ENCODE measurements at places on chromosomes 1 and 21.

DNA sequence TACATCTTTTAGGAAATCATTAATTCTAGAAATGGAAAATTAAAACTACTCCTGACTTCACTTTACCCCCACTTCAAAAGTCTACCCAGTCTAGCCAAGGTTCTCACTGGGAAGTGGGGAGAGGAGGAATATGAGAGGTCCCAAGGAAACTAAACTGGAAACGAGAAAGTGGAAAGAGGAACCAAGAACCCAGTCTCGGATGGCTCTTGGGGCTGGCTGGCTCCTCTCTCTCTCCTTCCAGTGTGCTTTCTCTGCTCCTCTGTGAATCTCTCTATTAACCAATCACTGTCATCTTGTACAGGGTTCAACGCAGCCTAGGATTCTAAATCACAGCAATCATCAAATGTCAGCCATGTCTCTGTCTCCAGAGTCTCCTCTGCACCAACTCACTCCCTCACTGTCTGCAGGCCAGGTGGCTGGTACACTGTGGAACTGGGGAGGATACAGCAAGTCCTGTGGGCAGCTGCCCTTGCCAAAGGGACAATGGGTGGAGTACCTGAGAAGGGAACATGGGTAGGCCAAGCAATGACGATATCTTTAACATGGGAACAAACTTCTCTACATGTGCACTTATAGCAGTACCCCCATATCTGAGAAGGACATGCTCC is 33.7 kb downstream of the GNB1 start:
- no peak for DNase-seq

DNA sequence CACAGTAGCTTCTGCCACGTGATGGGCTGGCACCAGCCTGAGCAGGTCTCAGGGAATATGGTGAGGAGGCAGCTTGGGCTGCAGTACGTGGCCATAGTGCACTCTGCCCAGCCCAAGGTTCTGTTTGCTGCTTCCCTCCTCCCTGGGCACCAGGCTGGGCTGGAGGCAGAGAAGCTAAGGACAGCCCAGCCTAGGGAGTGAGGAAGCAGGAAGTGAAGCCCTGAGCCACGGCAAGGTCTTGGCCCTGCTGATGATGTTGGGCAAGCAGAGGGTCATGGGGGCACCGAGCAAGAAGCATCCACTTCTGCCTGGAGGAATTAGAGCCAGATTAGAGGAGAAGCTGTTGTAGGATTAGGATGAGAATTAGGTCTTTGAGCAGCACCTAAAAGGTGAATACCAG is 326.7 kb upstream of the VAMP3 start:
- DNase-seq, result no peak

GRCh38 chr21:46552274-46552673 is 52.6 kb downstream of the S100B start:
- no peak for DNase-seq

DNA sequence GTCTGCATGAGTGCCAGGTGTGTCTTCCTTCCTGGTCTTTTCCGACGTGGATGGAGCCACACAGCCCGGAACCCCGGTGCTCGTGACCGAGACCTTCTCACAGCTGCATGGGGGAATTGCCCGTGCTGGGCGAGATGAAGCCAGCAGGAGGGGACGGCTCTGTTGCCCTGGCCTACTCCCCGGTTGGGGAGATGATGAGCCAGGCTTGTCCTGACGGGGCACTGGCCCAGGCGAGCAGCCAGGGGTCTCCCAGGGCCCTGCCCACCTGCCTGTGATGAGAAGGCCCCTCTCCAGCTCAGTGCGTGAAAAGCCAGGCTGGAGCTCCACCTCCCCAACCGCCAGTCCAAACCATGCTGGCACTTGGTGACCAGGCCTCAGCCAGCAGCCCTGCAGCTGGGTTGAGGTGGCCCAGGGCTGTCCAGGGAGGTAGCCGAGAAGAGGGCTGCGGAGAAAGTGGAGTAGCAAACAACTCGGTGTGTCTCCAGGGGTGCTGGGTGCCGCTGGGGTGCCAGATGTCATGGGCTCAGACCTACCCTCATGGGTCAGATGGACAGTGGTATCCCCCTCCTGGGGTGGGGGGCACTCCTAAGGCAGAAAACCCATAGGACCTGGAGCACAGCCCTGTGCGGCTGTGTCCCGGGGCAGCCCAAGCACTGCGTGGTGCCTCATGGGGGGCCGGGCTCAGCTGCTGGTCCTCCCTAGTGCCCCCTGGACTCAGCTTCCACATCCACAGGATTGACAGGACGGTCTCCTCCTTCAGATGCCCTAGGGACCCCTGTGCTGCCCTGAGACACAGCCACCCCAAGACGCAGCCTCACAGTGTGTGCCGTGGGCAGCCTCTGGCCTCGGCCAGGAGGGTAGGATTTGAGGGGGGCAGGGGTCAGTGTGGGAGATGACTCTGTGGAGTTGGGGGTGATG is 26.1 kb downstream of the PRDM16 start:
- DNase-seq, result no peak

DNA sequence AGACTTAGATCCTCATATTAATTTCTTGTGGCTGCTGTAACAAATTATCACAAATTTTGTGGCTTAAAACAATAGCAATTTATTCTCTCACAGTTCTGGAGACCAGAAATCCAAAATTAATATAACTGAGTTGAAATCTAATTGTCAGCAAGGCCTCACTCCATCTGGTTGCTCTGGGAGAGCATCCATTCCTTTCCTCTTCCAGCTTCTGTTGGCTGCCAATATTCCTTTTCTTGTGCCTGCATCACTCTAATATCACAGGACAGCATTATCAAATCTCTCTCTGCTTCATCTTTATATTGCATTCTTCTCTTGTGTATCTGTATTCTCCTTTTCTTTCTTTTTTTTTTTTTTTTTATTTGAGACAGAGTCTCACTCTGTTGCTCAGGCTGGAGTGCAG is 9.3 kb downstream of the SLC35A3 start:
- no peak for DNase-seq

GRCh38 chr1:85584264-85584781 is 3.8 kb downstream of the CCN1 start:
- no peak for DNase-seq

- DNase-seq, result no peak
Observed at GRCh38 chr1:167544447-167545093, 9.0 kb downstream of the CREG1 start.

- DNase-seq, result no peak
Observed at GRCh38 chr1:216222288-216222687, 201.0 kb downstream of the USH2A start.
